ENCODE measurements at places on chromosomes 6 and 20.

GRCh38 chr6:91626911-91627310 lies 1040.0 kb upstream of the MAP3K7 start:
- no peak for DNase-seq

- DNase-seq, result peak; percentile 60
Observed at GRCh38 chr20:1894471-1894950, 696 bp upstream of the SIRPA start.

GRCh38 chr20:24095756-24096155 lies 107.2 kb upstream of the GGTLC1 start:
- no peak for DNase-seq

DNA sequence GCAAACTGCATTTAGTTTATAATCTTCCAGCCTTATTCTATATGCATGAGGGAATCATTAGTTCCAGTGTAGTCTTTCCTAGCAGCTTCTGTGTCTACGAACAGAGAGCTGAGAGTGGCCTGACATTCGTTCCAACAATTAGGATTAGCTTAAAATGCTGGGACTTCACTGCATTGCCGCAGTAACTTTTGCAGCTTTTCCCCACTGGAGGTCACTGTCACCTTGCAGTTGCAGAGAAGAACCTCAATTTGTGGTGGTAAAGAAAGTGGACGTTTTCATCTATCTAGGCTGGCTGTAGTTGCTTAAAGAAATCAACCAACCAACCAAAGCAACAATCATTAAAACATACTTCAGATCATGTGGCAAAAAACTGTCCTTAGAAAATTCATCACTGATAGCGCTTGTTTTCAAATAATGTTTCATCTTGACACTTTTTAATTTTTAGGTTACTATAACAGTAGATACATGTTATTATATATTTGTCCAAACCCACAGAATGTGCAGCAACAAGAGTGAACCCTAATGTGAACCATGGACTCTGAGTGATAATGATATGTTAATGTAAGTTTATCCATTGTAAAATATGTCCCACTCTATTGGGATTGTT lies 12.2 kb downstream of the MYLK4 start:
- peak; percentile 81 for DNase-seq

DNA sequence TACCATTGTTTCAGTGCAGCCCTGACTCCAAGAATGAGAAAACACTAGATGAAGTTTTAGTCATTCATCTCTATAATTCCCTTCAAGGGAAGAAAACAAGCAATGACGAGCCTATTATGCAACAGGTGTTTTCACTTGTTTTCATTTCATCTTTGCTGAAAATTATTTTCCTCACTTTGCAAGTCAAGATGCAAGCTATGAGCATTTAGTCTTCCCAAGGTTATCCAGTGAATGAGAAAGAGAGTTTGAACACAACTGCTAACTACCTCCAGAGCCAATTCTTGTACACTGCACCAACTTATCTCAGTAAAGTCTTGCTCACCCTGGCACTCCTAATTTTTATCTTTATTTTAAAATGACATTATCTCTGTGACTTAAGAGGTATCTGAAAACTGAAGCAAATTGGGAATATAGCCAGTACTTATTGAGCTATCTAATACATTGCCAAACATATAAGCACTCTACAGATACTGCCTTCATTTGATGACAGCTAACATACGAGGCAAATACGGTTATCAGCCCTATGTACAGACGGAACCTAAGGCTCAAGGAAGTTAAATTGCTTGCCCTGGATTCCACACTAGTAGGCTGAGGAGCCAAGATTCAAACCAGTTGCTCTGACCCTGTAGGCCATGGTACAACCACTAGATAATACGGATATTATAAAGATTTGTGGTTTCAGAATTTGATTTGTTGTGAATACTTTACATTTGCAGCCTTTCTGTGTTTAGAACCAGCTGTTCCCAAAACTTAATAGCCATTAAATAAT lies 36.8 kb downstream of the MOXD1 start:
- DNase-seq, result no peak

- peak; percentile 35 for DNase-seq
Observed at GRCh38 chr6:115838763-115839401, 221.8 kb downstream of the FRK start.

- DNase-seq, result no peak
Observed at GRCh38 chr6:138637822-138638221, 135.7 kb upstream of the CCDC28A start.

DNA sequence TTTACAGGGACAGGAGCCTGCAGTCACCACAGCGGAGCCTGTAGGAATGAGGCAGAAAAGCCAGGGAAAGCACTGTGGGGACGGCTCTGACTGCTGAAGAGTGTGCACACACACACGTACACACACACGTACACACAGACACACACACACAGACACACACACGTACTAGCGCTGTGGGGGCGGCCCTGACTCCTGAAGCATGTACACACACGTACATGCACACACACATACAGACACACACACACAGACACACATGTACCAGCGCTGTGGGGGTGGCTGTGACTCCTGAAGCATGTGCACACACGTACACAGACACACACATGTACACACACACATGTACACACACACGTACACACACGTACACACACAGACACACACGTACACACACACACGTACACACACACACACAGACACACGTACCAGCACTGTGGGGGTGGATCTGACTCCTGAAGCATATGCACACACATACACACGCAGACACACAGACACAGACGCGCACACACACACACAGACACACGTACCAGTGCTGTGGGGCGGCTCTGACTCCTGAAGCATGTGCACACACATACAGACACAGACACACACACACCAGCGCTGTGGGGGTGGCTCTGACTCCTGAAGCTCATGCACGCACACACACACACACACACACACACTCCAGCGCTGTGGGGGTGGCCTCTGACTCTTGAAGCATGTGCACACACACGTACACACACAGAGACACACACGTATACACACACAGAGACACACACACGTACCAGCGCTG lies 127.3 kb downstream of the DLL1 start:
- no peak for DNase-seq

GRCh38 chr6:40532349-40533000 lies 54.7 kb downstream of the LRFN2 start:
- DNase-seq, result no peak

DNA sequence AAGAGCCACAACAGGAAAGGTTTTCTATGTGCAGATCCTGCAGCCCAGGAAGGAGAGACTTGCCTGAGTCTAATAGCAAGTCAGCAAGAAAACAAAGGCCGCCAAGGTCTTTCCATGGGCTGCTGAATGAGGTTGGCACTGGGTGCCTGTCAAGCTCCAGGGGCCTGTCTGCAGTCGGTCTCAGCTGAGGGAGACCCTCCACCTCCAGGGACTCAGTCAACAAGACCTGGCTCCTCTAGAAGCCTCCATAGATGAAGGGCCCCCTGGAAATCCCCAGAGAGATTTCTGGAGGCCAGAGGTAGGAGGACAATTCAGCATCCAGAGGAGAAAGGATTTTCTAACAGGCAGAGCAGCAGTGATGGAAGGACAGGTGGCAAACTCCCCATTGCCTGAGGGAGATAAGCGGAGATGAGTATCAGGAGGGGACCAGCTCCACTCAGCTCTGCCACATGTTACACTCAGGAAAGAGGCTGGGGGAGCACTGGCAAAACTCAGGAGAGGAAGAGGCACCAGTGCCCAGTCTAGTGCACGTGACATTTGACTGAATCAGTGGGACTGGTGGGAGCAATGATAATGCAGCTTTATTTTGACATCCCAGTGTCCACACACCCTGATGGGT lies 33.5 kb upstream of the FKBP1A start:
- DNase-seq, result no peak

DNA sequence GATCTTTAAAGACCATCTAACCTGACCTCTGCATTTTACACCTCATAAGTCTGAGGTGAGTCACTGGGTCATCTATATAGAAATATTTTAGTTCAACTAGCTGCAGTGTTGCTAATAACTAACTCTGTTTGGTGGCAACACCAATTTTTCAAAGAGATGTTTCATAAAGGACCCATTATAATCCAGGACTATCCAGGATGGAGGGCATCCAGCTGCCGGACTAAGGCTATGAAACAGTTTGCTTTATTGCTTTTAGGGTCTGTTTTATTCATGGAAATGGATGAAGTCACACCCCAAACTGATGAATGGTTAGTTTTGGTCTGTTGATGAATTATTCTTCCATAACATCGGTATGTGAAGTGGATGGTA lies 204.2 kb upstream of the GMDS start:
- no peak for DNase-seq

DNA sequence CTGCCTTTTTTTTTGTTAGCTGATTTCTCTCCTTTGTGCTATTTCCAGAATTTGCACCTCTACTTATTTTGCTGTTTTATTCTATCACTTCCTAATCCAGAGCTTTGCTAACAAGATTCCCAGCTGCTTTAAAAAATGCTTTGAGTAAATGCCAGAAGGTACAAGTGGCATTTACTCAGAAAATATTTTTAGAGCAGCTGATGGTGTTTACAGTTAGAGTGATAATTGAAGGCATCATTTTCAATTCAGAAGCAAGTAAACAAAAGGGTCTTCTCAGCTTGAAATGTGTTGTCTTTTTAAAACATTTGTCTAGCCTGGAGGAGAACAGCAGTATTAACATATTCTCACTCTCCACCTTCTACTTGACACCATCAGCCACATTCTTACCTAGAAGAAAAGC lies 99.9 kb downstream of the OTOR start:
- DNase-seq, result no peak

- DNase-seq, result no peak
Observed at GRCh38 chr20:63791497-63792156, 39.4 kb downstream of the ZBTB46 start.

DNA sequence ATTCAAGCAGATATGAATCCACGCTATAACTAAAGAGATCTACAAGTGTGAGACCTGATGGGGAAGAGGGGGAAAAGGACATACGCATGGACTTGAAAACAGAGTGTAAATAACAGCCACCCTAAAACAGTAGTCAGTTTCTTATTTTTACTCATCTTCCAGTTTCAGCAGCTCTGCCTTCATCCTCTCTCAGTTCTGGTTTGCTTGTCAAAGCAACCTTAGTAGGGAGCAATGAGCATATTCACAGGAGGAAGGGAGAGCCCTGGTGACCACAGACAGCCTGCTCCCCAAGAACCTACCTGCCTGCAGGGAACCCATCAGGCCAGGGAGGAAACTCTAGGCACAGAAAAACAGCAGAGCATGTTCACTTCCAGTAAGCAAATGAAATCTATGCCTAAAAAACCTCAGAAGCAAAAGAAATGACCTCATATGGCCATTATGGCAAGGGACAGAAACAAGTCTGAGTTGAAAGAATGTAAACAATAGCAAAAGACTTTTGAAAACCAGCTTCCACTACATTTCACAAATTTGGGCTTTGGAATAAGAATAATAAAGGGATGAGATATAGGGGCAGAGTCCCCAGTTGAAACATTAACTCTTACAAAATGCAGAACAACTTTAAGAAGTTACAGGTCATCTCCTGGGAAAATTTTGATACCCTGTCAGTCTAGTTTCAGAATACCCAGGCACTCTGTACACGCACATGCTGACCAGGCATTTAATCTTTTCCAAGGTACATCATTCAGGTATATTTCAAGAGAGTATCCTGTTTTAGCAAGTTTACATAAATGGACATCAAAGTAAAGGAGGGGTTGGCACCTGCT lies 120.8 kb upstream of the BCLAF1 start:
- DNase-seq, result no peak

- DNase-seq, result no peak
Observed at GRCh38 chr20:49420811-49421295, 61.6 kb downstream of the KCNB1 start.

DNA sequence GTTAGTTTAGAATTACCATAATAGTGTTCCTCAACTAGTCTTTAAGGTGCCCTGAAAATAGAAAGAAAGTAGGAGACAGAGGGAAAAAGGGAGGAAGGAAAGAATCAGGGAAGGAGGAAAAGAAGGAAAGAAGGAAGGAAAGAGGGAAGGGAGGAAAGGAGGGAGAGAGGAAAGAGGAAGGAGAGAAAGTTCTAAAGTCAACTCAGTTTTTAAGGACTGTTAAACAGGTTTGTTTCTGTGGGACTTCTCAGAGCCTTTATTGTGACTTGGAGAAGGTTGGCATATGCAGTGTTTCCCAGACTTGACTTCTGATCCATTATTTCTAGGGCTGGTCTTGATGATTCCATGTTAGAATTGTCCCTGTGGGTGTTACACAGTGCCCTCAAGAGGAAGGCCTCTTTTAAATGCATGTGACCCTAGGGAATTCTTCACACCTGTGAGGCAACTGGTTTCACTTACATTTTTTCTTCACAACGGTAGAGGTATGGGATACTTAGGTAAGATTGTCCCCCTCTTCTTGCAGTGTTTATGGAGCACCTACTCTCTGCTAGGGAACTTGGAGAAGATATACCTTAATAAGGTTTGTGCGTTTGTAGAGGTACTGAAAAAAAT lies 132.7 kb upstream of the GMDS start:
- no peak for DNase-seq

DNA sequence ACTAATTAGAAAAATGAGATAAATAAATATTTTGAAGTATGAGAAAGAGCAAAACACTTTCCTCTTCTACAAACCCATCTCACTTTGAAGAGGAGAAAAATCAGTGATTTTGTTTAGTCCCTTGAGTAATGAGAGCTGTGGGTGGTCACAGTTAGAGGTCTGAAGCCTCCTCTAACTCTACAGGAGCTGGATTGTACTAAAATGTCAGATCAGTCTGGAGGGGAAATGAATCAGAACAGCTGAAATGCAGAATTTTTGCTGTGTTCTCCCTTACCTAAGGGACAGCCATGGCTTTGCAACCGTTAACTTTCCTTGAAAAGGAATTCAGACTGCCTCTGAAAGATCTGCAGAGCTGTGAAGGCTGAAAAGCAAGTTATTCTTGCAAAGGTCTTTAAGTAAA lies 11.4 kb upstream of the RFPL4B start:
- DNase-seq, result no peak

DNA sequence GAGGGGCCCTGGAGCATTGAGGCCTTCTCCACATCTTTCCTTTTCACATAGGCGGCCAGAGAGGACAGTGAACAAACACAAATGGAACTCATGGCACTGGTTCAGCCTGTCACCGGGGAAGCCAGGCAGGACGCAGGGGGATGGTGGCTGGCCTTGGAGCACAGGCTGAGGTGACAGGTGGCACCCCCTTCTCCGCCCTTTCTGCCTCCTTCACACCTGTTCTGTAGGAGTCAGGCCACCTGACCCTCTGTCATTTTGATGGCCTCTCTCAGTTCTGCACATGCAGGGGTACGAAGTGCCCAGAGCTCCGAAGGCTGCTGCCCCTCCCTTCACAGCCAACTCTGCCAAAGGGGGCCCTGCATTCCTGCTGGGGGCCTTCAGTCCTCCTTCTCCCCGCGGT lies 60.8 kb downstream of the CD40 start:
- DNase-seq, result no peak

DNA sequence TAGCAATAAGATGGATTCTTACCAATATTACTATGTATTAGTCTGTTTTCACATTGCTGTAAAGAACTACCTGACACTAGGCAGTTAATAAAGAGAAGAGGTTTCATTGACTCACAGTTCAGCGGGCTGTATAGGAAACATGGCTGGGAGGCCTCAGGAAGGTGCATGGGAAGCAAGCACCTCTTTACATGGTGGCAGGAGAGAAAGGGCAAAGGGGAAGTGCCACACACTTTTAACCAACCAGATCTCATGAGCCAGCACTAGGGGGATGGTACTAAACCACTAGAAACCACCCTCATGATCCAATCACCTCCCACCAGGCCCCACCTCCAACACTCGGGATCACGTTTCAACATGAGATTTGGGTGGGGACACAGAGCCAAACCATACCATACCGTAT lies 40.7 kb upstream of the CCDC167 start:
- no peak for DNase-seq
